Aorta (tissue), 5 donors: ENCODE measurements at places on chromosomes 1 and 21. TPM values are rescaled to one million over a fixed set of nuclear protein-coding genes. Genes with fewer than 3 reads are reported as not detected.

TINAGL1 gene
- 325 TPM for polyA plus RNA-seq

HTR6 gene
- polyA plus RNA-seq: not detected

DNA sequence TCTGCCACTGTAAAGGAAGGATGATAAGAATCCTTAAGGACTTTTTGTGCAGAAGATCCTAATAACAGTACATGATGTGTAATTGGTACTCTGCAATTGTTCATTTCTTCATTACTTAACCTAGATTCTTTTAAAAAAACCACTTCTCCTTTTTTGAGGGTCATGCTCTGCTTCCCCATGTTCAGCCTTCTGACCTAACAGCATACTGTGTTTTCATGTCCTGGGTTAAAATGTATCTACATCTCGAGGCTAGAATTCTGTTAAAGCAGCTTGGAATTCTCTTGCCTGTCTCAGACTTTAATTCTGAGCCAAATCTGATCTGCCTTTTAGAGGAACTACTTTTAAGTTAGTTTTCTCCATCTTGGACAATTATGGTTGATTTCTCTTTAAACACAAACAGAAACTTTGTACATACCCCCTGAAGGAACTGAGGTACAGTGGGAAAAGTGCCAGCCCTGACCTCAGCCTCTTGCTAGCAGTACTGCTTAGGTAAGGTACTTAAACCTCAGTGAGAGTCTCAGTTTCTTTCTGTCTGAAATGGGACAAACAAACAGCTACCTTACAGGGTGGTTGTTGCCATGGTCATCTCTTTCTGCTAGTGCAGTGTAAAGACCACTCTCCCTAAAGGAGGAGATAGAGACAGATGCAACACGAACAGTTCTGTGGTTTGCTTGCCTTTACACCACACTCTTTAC, 103.2 kb upstream of the DYNLT5 start:
- DNase-seq: no peak
- no peaks in the 10 kb centered on the region for H3K27me3 ChIP-seq
- H3K4me1 ChIP-seq: no peaks in the 10 kb centered on the region
- H3K36me3 ChIP-seq: peaks cover 6% of the 10 kb centered on the region
- H3K27ac ChIP-seq: no peak overlapping the region

DNA sequence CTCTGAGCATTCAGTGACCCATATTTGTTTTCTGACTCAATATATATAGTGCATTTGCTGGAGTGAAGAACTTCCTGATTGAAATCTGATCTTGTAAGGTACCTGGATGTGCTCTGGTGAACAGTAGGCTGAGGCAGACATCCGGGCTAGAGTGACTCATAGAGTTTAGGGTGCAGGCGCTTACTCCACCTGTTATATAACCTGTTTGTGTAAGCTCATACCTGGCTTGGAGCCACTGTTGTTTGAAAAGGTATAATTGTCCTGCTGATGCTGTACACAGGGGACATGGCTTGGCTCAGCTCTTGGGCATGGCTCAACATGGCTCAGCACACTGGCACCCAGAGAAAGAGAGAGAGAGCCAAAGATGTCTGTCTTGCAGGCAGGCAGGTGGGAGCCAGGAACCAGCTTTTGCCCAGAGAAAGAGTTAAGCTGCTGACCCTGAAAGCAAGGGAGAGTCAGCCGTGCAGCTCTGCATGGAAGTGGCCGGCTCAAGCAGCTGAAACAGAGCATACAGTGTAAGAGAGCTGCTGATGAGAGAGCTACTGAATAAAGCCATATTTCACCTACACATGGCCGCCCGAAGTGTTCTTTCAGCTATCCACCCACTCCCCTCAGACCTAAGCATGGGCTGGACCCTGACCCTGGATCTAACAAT, 43.2 kb downstream of the GJA5 start:
- no peak overlapping the region for H3K27ac ChIP-seq
- H3K4me1 ChIP-seq: no peaks in the 10 kb centered on the region
- H3K27me3 ChIP-seq: no peaks in the 10 kb centered on the region
- H3K4me3 ChIP-seq: no peak overlapping the region
- DNase-seq: no peak

GRCh38 chr1:50633465-50633864, 210.2 kb upstream of the DMRTA2 start:
- H3K4me3 ChIP-seq: no peak overlapping the region
- no peaks in the 10 kb centered on the region for H3K4me1 ChIP-seq

GRCh38 chr1:172473302-172473701, 29.4 kb upstream of the PIGC start:
- no peak overlapping the region for H3K4me3 ChIP-seq
- no peaks in the 10 kb centered on the region for H3K27me3 ChIP-seq
- no peak overlapping the region for H3K27ac ChIP-seq
- no peaks in the 10 kb centered on the region for H3K4me1 ChIP-seq
- DNase-seq: no peak

DNA sequence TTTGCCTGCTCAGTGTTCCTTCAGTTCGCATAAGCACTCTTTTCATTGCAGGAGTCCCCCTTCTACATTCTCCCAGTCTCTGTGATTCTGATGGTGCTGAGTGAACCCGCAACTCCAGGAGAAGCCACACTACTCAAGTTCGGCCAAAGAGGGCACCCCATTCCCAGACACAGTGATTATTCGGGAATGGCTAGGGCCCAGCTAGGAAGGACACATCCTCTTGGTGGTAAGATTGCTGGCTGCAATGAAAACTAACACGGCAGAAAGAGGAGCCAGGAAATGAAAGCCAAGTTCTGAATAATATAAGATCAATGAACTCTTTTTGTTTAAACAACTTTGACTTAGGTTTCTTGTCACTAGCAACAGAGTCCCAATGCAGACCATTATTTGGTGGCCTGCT, 14.9 kb downstream of the CREG1 start:
- no peaks in the 10 kb centered on the region for H3K27me3 ChIP-seq
- H3K4me3 ChIP-seq: no peak overlapping the region
- H3K36me3 ChIP-seq: no peaks in the 10 kb centered on the region

DNA sequence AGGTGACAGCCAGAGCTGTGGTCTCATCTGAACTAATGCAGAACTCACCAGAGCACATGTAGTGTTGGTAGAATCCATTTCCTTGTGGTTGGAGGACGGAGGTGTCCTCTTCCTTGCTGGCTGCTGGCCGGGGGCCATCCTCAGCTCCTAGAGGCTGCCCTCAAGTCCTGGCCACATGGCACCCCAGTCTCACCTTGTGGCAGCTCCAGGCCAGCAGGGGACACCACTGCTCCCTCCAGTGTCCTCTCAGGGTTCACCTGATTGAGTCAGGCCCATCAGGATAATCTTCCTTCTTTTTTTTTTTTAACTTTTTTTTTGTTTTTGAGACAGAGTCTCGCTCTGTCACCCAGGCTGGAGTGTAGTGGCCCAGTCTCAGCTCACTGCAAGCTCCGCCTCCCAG, 2.9 kb downstream of the KCNE1 start:
- no peak for DNase-seq
- no peak overlapping the region for H3K27ac ChIP-seq
- H3K4me1 ChIP-seq: no peaks in the 10 kb centered on the region
- no peak overlapping the region for H3K4me3 ChIP-seq
- no peaks in the 10 kb centered on the region for H3K36me3 ChIP-seq

GRCh38 chr1:180893614-180894013, 19.1 kb upstream of the KIAA1614 start:
- H3K4me1 ChIP-seq: no peaks in the 10 kb centered on the region
- no peak overlapping the region for H3K27ac ChIP-seq
- no peak overlapping the region for H3K4me3 ChIP-seq
- no peaks in the 10 kb centered on the region for H3K36me3 ChIP-seq
- H3K27me3 ChIP-seq: no peaks in the 10 kb centered on the region

DNA sequence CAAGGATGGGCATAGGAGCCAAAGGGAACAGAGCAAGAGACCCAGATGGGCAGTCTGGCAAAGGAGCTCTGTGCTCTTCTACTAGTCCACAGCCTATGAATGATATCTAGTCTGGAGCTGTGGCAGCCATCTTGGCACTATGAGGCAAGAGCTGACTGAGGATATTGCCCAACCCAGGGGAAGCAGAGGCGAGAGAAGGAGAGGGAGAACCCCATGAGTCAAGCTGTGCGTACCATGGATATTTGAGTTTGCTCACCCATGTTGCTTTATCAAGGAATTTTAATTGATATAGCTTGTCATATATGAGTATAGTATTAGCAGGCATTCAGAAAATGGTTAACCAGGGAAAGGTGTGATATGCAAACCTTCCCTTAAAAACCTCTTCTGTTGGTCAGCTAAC, 420.9 kb downstream of the PRDM2 start:
- H3K36me3 ChIP-seq: no peaks in the 10 kb centered on the region
- no peak overlapping the region for H3K27ac ChIP-seq
- no peaks in the 10 kb centered on the region for H3K27me3 ChIP-seq
- H3K4me3 ChIP-seq: no peak overlapping the region
- H3K4me1 ChIP-seq: no peaks in the 10 kb centered on the region
- no peak for DNase-seq

DNA sequence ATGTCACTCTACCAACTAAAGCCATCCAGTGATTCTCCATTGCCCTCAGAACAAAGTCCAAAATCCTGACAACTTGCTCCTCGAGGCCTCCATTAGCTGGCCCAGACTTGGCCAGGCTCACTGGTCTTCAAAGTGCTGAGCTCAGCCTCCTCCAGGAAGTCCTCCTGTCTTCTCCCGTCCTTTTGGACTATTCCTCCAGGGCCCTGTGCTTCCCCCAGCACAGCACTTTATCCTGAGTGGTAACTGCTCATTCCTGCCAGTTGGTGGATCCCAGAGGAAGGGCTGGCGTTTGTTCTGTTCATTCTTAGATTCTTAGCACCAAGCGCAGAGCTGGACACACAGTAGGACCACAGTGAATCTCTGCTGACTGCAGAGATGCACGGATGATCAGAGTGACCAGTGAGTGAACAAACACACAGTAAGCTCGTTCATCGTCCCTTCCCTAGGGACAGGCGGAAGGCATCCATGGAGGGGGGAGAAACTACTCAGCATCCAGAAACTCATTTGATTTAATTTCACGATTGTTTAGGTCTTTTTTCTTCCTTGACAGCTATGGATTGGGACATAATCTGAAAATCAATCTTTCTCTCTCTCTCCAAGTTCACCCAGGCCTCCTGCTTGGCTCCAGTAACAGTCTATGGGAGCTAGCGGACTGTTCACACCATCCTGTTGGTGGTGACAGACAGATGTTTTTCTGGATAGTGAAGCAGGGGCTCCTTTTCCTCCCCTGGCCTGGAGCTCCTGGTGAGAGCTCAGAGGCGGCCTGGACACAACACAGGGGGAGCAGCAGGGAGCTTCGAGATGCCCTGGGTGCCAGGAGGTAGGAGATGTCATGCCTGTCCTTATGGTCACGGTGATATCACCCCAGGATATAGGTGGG, 180.2 kb downstream of the PTPRU start:
- no peaks in the 10 kb centered on the region for H3K27me3 ChIP-seq
- no peaks in the 10 kb centered on the region for H3K4me1 ChIP-seq
- DNase-seq: no peak
- no peaks in the 10 kb centered on the region for H3K36me3 ChIP-seq
- H3K27ac ChIP-seq: no peak overlapping the region

- H3K4me3 ChIP-seq: no peak overlapping the region
- H3K36me3 ChIP-seq: no peaks in the 10 kb centered on the region
- no peak for DNase-seq
- H3K27ac ChIP-seq: no peak overlapping the region
Measured at GRCh38 chr1:13581446-13581845, 2.2 kb upstream of the PDPN start.

DNA sequence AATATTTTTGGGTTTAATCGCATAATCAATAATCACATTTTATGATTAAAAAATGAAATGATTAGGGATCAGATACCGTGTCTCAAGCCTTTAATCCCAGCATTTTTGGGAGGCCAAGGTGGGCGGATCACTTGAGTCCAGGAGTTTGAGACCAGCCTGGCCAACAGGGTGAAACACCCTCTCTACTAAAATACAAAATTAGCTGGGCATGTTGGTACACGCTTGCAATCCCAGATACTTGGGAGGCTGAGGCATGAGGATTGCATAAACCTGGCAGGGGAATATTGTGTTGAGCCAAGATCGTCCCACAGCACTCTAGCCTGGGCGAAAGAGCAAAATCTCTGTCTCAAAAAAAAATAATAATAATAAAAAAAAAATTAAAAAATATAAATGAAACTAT, 1581.4 kb downstream of the KCNT2 start:
- H3K27me3 ChIP-seq: no peaks in the 10 kb centered on the region
- H3K4me3 ChIP-seq: no peak overlapping the region
- no peak for DNase-seq
- no peaks in the 10 kb centered on the region for H3K4me1 ChIP-seq

- H3K4me1 ChIP-seq: no peaks in the 10 kb centered on the region
- H3K27me3 ChIP-seq: no peaks in the 10 kb centered on the region
Measured at GRCh38 chr21:36395353-36396111, 10.3 kb downstream of the CHAF1B start.

DNA sequence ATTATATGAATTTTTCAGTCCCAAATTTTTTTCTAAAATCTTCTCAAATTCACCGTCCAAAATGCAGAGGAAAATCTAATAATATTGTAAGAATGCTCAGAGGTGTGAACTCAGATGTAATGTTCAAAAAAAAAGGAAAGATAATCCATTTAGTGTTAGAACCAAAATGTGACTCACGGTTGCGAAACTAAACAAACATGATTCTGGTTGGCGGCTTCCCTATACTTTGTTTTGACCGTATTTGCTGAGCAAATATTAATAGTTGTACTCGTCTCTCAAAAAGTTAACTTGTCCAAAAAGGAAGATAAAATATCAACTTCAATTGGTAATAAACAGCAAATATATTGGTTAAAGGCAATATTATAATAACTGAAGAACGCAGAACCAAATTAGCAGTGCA, 34.4 kb downstream of the ZSWIM5 start:
- H3K4me1 ChIP-seq: no peaks in the 10 kb centered on the region
- H3K27ac ChIP-seq: no peak overlapping the region
- no peak for DNase-seq
- no peaks in the 10 kb centered on the region for H3K36me3 ChIP-seq
- H3K4me3 ChIP-seq: no peak overlapping the region

DNA sequence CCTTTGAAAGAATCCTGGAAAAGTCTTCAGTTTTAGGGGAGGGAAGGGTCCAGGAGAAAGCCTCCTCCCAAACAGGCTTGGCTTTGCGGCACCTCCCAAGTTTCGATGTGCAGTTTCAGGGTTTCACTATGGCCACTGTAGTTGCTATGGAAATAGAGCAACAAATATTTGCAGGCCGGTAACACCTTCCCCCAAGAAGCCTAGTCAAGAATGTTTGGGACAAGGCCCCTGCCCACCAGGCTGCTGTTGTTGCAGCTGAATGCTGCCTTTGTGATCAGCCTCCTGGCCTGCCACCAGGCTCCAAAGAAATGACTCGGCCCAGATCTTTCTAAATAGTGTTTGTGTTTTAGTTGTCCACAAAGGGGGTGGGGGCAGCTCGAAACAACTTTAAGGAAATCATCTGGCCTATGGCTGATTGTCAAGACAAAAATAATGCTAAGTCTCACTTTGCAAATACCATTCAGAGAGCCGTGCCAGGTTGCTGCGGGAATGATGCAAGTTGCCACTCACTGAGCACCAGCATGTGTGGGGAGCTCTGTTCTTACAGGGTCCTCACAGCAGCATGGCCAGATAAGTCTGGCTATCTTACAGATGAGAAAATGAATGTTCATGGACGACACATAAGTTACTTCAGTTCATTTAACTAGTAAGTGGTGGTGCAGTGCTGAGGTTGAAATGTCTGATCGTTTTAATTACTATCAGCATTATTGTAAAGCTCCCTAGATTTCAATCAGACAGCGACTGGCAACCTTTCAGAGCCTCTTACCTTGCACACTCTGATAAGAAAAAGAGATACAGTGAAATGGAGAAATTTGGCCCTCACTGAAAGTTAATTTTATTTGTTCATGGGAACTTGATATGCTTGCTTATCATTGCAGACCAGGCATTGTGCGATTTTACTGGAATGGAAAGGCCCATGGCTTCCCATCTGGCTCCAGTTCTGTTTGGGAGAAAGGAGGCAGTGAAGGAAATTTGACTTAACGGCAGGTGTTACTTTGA, 91.2 kb upstream of the JUN start:
- H3K36me3 ChIP-seq: no peaks in the 10 kb centered on the region
- H3K4me3 ChIP-seq: no peak overlapping the region
- no peaks in the 10 kb centered on the region for H3K27me3 ChIP-seq
- peak; percentile 69 for DNase-seq
